ENCODE measurements at places on chromosomes 6 and 20.

DNA sequence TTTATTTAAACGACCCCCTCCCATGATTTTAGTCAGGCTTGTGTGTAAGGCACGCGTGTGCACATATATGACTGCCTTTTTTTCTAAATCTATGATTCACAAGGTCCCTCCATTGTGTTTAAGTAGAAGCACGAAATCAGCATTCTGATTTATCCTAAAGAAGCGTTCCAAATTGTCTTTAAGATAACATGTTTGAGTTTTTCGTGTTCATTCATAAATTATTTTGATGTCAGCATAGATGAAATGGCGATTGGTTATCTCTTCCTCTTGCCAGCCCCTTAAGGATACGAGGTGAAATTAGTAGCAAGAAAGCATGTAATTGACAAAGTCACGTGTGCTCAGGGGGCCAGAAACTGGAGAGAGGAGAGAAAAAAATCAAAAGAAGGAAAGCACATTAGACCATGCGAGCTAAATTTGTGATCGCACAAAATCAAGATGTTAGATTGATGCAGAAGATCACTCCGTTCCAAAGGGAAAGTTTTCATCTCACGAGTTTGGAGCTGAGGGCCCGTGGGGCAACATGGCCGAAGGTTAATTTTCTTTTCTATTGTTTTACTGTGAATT, at the start of gene LIN28B:
Gene LIN28B (plus strand): TSS at position 377 of the 564 bp plus-strand sequence. CDS start 144 bp downstream, at position 521.
- DNase-seq: no peak

DNA sequence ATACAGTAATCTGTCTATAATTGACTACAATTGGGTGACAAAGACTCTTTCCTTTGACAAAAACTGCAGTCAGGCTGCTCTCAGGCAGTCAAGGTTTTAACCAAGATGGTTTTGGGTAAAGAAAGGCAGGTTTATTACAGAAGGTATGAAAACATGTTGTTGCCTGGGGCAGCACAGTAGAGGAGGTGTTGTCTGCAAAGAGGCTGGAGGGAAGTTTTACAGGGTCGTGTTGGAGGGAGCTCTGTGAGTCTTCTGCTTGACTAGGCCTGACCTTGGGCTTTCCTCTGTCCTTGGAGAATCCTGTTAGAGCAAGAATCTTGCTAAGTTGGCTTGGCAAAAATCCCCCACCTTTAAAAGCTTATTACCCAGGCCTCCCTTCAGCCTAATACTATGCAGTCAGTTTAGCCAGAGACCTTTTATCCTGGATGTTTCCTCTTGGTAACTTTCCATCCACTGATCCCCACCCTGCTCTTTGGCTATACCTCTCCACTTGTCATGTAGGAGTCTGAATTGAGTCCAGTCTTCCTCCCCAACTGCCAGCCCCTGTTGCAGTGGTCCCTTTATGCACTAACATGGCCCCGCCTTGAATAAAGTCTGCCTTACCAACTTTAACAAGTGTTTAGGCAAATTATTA, 143.0 kb upstream of the SLC22A16 start:
- DNase-seq: no peak

DNA sequence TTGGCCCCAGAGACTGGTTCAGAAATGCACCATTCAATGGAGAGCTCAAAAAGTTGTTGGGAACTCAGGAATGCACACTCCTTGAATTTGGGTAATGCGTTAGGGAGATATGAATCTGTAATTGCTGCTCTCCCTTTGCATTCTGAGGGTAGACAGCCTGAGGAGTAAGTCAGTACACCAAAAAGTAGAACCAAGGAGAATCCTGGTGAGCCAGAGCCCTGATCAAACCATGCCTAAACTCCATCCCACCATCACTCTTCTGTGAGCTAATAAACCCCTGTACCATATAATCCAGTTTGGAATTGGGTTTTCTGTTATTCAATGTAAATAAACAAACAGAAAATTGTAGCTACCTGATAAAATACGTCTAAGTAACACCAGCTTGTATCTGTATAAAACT, 90.2 kb downstream of the KIF16B start:
- no peak for DNase-seq

DNA sequence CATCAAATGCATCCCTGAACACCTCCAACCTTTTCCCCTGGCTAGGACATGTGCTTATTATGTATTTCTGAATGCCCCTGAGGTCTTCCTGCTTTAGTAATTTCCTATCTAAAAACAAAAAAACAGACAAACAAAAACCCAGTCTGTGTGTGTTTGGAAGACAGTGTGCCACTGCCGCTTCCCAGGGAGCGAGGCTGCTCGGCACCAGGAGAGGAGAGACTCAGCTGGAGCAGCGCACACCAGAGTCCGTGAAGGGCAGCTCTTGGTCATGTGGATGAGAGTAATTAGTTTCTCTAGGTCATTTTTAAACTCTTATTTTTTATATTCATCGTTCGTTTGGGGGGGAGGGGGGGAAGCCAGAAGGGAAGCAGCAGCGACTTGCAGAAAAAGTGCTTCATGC, 10.0 kb upstream of the ANKRD60 start:
- DNase-seq: no peak

GRCh38 chr20:62832212-62832922, 15.5 kb downstream of the COL9A3 start:
- DNase-seq: no peak

DNA sequence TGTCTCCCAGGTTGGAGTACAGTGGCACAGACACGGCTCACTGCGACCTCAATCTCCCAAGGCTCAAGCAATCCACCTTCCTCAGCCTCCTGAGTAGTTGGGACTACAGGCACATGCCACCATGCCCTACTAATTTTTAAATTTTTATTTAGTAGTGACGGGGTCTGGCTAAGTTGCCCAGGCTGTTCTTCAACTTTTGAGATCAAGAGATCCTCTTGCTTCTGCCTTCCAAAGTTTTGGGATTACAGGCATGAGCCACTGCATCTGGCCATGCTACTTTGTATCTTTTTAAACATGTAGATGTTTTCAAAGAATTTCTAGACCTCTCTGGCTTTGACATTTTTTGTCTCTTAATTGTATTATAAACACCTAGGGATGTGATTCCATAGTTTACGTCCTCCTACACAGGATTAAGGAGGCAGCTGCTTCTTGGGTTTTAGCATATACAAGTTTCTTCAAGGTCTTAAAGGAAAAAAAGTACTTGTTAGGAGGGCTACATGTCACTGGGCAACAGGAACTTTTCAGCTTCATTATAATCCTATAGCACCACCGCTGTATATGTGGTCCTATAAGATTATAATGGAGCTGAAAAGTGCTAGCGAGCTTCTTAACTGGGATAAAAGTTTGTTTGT, 1.3 kb downstream of the ADAT2 start:
- DNase-seq: no peak

DNA sequence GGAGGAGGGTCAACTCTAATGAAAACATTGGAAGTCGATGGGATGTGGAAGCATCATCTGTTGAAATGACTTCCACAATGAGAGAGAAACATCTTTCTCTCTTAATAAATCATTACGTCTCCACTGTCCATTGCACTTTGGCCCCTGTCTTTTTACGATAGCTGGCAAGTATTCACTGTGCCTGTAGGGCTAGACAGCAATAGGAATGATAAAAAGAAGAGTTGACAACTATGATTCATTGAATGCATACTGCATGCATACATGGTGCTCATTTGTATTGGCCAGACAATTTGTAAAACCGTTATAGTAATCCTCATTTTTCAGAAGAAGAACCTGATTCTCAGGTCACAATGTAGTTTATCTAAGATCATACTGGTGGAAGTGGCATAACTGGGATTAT, 220.3 kb downstream of the KCNQ5 start:
- DNase-seq: no peak

- no peak for DNase-seq
These were observed 6.8 kb downstream of the SLC22A3 start for GRCh38 chr6:160355001-160355400.

DNA sequence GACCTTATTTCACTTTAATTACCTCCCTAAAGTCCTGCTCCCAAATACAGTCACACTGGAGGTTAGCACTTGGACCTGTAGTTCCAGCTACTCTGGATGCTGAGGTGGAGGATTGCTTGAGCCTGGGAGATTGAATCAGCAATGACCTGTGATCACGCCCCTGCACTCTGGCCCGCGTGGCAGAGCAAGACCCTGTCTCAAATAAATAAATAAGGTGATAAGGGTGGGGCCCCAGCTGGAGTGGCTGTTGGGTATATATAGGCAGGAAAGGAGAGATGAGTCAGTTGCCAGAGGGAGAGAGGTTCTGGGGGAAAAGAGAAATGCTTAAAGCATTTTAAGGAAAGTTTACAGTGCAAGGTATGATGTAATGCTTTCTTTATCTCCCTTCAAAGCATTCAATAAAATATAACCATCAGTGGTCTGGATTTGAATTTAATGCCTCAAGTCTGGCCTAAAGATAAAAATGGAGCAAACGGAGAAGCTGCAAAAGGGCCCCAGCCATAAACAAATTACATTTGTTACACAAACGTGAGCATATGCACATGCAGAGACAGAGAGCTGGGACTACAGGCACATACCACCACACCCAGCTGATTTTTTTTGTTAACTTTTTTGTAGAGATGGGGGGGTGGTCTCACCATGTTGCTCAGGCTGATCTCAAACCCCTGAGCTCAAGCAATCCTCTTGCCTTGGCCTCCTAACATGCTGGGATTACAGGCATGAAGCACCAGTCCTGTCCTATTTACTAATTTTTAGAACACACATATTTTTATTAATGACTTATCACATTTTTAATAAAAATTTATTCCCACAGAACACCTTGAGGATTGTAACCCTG, 6.1 kb upstream of the PM20D2 start:
- no peak for DNase-seq

DNA sequence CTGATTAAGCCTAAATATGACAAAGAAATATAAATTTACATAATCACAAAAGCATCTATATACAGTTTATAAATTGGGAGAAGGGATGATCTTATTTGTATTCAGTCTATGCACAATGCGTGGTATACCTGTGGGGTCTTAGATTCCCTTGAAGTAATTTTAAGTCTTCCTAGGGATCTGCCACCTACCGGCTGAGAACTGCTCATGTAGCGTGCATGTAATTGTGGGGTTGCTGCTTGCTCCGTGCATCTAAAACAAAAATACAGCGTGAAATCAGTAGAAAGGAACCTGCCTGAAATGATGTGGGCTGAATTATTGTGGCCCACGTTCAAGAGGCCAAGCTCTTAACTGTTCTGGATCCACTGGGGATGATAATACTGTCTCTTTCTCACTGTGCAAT, 187.3 kb downstream of the MBOAT1 start:
- no peak for DNase-seq

DNA sequence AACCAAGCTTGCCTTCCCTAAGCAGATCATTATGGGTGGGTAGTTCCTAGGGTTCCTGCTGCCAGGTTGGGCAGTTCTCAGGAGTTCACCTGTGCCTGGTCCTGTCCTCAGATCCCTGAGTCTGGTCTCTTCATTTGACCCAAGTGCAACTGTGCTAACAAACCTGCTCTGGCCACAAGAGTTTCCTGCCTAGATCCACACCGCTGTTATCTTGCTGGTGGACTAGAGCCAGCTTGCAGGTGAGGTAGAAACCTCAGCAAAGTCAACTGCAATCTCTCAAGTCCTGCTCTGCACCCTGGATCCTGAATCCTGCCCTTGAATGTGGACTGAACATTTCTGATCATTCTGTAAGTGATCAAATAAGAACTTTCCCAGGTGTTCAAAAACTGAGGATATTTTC, 191.8 kb upstream of the LRFN2 start:
- no peak for DNase-seq

Data from stimulated activated CD8-positive, alpha-beta memory T cell treated with anti-CD3 and anti-CD28 coated beads, Interleukin-4, amount 100 ng/mL, for 4 hours (primary cell).